ENCODE measurements at places on chromosomes 4 and X.

GRCh38 chr4:111512081-111512783 lies 633.0 kb upstream of the FAM241A start:
- no peak for DNase-seq

DNA sequence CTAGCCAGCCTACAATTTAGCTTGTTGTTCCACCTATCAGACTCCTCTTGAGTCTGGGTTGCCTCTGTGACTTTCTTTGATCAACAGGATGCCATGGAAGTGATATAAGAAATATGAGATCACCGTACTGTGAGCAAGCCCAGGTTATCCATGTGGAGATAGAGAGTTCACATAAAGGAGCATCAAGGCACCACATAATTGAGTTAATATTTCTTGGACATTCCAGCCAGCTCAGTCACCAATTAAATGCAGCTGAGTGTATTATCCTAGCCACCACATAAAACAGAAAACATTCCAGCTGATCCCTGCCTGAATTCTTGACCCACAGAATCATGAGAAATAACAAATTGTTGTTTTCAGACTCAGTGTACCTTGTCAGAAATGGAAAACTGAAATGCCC lies 253.6 kb downstream of the PPP1R2C start:
- no peak for DNase-seq

DNA sequence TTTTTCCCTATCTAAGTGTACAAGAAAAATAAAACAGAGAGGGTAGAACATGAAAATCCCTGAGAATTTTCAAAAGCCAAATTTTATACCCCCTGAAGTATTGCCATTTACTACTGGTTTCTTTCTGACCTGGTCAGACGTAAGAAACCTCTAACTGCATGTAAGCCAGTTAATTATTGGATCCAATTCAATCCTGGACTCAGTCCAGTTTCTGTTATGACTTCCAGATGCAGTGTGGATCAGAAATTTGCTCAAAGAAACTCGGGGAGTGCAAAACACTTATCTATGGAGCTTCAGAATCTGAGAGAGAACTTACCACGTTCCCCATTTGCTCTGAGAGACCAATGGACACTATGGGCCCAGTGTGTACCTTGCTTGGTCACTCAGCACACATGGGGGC lies 383.5 kb downstream of the KLHL4 start:
- no peak for DNase-seq

DNA sequence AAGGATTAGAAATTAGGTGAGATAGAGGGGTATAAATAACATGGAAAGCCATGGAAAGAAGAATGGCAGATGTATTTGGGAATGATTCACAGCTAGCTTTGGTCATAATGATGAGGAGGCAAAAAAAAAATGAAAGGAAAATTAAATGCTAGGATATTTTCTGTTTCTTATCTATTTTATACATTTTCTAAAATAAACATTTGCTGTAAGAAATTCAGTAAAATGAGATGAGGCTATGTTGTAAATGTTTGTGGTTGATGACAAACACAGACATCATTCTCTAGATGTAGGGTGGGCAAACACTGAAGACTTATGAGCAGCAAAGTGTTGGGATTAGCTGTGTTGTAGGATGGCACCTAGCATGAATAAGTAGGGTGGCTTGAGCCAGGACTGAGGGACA lies 407.1 kb downstream of the IL15 start:
- DNase-seq: no peak

- DNase-seq: no peak
Observed at GRCh38 chrX:51456814-51457213, 39.6 kb downstream of the NUDT11 start.

GRCh38 chr4:78169728-78170127 lies 112.6 kb downstream of the FRAS1 start:
- no peak for DNase-seq

- DNase-seq: no peak
Observed at GRCh38 chr4:1347410-1347864, 429 bp downstream of the UVSSA start.

DNA sequence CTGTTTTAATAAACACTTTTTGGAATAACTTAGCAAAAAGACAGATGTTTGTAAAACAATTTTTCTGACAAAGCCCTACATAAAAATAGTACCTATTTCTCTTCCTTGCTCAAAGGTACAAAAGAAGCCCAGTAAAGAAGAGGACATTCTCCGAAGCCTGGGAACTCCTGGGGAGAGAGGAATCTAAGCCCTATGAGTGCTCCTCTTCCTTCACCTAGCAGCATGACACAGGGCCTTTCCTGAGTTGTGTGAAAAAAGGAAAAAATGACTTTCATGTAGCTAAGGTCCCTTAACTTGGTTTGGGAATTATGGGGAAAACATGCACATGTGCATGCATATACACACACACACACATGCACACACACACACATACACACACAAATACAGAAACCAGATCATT lies 586.9 kb downstream of the TMA16 start:
- DNase-seq: no peak

GRCh38 chr4:18401425-18401824 lies 379.9 kb upstream of the LCORL start:
- no peak for DNase-seq

DNA sequence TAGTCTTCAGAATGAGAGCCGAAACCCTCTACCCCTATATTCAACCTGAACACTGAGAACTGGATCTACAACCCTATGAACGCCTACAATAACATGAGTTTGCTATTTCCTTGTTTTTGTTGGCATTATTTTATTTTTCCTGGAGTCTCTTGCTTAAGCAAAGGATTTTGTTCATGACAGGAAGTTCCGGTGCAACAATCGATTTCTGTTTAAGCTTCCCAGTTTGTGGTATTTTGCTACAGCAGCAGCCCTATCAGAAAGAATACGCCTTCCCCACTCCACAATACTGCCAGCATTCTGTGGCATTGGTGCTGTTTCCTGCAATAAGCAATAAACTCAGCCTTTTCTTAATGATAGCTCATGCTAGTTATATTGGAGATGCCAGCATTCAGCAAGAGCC lies 60.9 kb downstream of the NPY5R start:
- DNase-seq: no peak

- no peak for DNase-seq
Observed at GRCh38 chrX:7191681-7192110, 43.7 kb upstream of the PUDP start.

- DNase-seq: no peak
Observed at GRCh38 chr4:84697615-84698201, 114.8 kb downstream of the CDS1 start.

GRCh38 chr4:20615486-20616260 lies 84.6 kb upstream of the PACRGL start:
- DNase-seq: no peak

GRCh38 chr4:94420356-94420755 lies 31.4 kb upstream of the PDLIM5 start:
- no peak for DNase-seq

GRCh38 chrX:109872021-109872732 lies 130.7 kb upstream of the TMEM164 start:
- no peak for DNase-seq

DNA sequence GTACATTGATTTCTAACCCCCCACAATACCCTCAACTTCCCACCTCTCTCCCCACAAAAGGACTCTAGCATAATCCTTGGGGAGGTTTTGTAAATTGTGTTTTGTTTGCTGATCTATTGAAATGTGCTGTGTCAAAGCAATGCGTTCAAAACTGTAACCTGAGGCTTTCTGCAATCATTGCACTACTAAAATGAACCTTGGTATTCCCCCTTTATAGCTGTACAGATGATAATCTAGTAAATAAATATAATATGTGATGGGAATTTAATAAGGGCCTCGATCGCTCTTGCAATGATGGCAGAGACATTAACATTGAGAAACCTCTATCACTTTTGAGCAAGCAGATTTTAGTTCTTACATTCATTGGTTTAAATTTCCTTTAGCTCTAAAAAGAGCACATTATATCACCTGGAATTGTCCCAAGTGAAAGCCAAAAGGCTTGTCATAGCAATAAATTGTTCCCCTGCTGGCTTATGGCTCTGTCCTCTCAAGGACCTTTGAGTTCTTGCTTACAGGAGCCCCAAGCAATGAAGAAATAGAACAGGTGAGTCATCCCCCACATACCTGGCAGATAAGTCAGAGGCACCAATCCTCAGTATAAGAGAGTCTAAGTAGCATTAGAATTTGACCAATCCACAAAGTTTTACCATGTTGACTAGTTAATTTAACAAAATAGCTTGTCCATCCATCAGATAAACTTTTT lies 18.4 kb upstream of the ACE2 start:
- DNase-seq: no peak

GRCh38 chrX:69093960-69094871 lies 71.0 kb downstream of the PJA1 start:
- DNase-seq: no peak

DNA sequence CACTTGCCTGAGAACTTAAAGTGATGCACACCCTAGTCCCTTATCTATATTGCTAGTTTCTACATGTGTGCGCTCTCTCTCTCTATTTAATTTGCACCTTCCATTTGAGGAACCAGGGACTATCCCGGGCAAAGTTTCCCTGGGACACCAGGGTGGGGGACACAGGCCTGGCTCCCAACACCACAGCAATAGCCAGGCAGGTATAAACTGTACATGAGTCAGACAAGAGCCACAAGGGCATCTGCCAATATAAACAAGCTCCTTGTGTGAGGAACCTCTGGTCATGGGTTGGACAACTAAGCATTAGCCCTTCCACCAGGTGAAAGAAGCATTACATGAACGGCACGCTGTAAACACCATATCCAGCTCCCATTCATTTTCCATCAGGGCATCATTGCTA lies 455.5 kb downstream of the STIM2 start:
- DNase-seq: no peak

DNA sequence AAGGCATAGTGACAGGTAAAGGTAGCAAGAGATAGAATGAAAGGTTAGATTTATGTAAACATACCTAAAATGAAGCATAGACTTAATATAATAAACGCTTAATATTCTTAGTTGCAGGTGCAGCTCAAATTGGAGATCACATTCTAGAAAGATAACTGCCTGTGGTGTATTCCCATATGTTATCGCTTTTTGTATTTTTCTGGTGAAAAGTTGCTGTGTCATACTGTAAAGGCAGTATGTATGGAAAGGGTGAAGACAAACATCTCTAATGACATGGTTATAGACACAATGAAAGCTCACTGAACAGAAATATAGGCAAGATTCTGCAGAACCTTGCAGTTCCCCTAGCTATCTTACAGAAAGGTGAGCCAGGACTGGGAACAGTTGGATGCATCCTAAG lies 240.3 kb downstream of the DCLK2 start:
- DNase-seq: no peak

GRCh38 chr4:7596918-7597606 lies 162.3 kb upstream of the PSAPL1 start:
- no peak for DNase-seq

DNA sequence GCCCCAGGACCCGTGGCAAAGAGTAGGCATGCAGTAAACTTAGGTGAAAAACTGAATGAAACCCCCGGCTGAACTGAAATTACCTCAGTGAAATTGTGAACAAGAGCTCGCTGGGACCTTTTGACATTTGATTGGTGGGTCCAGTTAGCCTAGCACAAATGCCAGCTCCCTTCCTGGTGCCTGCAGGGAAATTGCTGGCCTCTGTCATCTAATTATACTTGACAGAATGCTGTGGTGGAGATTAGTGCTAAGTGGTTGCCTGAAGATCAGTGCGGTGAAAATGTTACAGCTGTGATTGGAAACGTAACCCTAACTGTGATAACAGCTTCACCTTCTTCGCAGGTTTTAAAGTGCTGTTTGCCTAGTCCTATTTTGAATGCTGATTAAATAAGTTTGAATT lies 43.0 kb downstream of the ADD1 start:
- DNase-seq: no peak

DNA sequence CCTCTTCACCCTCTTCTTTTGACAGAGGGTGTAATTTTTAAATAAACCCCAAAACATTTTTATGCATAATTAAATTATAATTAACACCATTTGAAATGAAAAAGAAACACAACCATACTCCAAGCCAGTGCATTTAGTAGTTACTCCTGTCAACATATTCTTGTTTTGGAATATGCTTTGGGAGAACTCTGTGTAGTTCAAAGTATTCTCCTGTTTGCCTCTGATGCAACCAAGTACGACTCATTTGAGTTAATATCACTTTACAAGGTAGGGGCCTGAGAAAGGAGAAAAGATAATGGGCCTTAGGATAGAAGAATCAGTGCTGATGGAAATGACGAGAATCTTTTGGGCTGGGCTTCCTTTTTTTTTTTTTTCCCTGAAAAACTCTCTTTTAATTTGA lies 2.7 kb downstream of the PTPN13 start:
- DNase-seq: no peak

DNA sequence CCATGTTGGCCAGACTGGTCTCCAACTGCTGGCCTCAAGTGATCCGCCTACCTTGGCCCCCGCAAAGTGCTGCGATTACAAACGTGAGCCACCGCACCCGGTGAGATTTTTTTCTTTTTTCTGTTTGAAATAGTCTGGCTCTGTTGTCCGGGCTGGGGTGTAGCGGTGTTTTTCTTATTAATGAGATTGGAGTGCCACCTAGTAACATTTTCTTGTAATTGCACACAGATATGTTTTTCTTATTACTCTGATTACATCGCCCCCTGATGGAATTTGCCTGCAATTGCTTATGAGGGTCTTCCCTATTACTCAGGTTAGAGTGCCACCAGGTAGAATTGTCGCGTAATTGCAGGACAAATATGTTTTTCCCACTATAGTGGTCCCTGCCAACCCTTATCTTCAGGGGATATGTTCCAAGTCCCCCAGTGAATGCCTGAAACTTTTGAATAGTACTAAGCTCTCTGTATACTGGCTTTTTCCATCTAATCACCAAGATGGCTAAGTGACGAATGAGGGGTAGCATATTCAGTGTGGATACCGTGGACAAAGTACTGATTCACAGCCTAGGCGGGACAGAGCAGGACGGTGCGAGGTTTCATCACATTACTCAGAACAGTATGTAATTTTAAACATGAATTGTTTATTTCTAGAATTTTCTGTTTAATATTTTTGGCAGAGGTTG lies 8.6 kb upstream of the PDHA1 start:
- DNase-seq: no peak

- DNase-seq: no peak
Observed at GRCh38 chrX:4935846-4936245, 1222.4 kb upstream of the PRKX start.
